ENCODE measurements at places on chromosomes 5 and 9.

GRCh38 chr9:14452539-14452938 lies 138.6 kb upstream of the NFIB start:
- no peak for DNase-seq

GRCh38 chr5:69467442-69468225 lies 25.0 kb upstream of the OCLN start:
- DNase-seq: no peak

DNA sequence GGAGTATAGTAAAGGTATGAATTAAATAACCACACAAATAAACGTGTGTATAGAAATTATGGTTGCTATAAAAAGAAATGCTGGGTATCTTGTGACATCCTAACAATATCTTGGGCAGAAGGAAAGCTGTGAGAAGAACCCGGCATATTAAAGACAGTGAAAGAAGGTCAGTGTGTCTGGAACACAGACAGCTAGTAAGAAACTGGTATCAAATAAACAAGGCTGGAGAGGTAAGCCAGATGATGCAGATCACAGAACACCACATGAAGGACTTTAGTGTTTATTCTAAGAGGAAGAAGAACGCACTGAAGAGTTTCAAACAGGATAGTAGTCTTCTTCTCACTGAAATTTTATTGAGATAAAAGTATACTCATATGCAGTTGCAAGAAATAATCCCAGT lies 24.4 kb downstream of the TMEM245 start:
- no peak for DNase-seq

- DNase-seq: no peak
These were observed 138.4 kb downstream of the GADD45G start for GRCh38 chr9:89743216-89743572.

GRCh38 chr5:39299962-39300361 lies 64.3 kb downstream of the C9 start:
- DNase-seq: no peak

DNA sequence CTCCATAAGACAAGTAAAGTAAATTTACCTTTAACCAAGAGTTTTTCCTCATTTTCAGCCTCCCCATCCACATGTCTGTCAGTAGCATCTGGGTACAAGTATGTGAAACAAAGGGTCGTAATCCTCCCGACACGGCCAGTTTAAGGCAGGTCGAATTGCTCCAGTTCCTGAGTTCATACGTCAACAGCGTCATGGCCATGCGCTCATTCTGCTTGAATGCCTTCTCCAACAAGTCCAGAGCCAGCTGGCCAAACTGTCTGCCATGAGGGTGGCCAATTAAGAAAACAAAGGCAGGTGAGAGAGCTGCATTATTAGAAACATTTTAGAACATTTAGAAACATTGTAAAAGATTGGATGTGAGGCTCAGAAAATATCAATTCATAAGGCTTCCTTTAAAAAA lies 87.5 kb downstream of the TRPM6 start:
- no peak for DNase-seq

- no peak for DNase-seq
These were observed 4.0 kb upstream of the FOXB2 start for GRCh38 chr9:77015327-77016048.

- no peak for DNase-seq
These were observed 284.8 kb downstream of the CTNND2 start for GRCh38 chr5:11619339-11620024.

DNA sequence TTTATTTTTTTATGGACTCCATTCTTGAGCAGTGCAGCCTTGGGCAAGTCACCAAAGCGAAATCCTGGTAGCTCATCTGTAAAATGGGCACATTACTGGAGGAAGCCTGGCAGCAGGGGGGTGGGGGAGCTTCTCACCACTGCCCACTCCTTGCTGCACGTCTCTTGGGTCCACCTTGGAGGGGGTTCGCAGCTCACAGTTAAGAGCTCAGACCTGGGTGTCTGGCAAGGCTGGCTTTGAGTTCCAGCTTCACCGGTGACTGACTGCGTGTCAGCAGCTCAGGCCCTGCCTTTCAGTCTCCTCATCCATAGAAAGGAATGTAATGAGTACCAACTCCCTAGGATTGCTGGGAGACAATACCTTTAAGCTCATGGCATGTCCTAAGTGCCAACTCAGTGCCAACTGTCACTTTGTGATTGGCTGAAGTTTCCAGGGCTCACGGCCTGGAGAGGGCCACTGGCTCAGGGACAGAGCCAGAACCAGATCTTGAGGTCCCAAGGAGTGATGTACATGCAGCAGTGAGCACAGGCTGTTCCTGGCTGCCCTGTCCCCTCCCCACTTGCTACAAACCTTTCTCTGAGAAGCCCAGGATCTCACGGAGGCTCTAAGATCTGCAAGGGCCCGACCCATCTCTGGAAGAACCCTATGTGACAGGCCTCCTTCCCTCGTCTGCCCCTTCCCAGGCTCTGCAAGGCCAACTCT lies 72.9 kb downstream of the C9orf50 start:
- no peak for DNase-seq

- DNase-seq: no peak
These were observed 185.4 kb upstream of the SEMA6A start for GRCh38 chr5:116759860-116760640.
